ENCODE measurements at places on chromosomes 1 and 21.

- no peak for DNase-seq
These were observed 20.7 kb upstream of the KCNA2 start for GRCh38 chr1:110626889-110627288.

DNA sequence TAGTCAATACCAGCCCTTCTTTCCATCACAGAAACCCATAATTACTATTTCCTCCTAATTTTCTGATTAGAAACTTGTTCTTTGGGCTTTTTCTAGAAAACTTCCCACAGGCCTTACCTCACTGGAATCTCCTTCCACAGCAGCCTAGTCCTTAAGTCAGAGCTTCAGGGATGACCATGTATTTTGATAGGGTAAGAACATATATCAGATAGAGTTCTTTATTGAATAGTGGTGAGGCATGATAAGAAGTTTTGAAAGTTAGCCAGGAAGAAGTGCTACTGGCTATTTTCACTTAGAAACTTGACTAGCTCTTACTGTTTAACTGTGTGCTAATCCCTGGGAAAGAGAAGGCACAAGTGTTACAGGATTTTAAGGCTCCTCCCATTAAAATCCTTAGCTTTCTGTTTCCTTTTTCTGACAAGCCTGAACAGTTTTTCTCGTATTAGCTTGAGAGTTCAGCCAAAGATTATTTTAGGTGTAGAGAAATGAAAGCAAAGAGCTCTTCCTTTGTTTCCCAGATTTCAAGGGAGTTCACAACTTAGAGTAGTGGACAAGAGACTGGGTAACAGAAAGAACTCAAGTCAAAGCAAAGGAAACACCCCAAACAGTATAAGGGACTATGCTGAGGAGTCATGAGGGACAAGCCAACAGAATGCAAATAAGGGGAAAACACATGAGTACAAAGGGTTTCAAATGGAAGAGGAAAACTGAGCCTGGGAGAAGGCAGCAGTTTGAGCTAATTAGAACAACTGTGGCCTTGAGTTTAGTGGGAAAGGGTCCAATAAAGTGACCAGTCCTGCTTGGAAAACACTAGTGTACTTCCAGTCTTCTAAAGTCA is 37.2 kb upstream of the AIM2 start:
- no peak for DNase-seq

DNA sequence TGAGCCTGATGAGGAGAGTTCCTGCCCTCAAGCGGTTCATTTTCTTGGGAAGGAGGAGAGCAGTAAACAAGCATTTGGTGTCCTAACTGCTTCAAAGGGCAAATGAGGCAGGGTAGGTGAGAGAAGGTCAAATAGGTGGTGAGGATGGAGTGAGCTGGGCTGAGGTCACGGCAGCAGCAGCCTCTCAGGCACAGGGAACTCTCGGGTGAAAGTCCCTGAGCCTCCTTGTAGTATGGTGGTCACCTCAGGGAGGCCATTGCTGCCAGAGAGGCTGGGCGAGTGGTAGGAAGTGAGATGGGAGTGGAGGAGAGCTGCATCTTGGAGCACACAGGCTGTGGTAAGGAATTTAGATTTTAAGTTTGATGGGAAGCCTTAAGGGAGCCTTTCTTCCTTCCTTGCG is 4.0 kb downstream of the ADARB1 start:
- no peak for DNase-seq

GRCh38 chr1:37167479-37167878 is 133.2 kb upstream of the GRIK3 start:
- DNase-seq = no peak

DNA sequence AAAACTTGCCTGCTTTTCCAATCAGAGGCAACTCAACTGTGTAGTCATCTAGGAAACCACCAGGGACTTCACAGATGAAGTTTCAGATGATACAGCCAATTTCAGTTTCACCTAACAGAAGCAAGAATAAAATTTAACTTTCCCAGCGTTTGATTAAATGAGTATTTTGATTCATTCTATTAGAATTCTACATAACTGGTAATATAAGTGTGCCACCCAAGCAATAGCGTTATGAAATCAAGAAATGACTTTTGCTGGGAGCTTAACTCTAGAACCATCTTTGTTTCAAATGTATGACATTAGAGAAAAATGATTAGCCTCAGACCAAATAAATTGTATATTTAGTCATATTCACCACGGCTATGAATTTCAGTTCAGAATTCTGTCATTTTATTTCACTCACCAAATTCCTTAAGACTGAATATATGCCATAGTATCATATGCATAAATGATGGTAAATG is 239.3 kb downstream of the NRIP1 start:
- DNase-seq = no peak

DNA sequence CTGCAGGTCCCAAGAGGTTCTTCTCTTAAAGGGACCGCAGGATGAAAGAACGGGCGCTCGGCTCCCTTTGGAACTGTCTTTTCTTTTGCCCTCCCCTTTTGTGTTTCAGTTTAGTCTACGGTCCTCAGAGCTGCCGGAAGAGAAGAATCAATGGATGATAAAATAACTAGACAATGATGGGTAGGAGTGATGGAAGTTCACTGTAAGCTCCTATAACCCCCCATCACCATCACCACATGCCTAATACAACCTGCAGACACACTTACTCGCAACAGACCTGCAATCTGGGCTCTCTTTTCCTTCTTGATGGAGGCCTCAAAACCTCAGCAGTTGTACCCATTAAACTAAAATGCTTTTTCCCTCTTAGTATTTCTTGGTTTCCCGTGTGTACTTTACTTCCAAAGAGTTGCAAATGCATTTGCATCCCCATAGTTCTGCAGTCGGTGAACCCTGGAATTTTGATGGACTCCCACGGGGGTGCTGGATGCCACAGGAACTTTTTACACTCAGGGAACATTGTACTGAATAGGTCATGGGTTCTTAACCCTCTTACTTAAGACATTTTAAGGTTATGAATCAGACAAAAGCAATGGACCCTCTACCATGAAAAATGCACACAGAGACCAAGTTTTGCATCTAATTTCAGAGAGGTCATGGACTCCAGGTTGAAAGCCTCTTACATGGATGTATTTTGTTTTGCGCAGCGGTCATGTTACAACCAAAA is 633 bp upstream of the RFX5 start:
- DNase-seq = no peak

DNA sequence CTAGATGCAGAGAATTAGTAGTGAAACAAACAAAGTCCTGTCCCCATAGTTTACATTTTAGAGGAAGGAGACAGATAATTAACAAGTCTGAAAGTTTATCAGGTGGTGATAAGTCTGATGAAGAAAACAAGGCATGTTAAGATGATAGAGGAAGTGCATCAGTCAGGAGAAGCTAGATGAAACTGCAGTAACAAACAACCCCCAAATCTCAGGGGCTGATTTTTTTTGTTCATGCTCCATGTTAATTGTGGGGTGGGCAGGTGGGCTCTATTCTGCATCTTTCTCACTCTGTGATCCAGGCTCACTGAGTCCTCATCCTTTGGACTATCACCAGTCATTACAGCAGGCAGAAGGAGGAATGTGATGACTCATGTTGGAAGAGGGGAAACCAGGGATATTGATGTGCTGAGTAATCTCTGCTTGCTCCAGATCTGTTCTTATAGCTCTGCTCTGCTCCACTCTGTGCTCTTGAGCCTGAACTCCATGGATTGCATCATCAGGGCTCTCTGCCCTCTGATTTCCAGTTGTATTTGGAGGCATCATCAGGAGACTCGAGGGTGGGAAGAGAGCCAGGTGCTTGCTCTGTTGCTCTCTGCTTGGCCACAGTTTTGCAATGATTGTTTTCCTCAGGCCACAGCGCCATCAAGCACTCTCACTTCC is 166.9 kb downstream of the IER5 start:
- no peak for DNase-seq

- DNase-seq = no peak
These were observed 330.1 kb downstream of the PLPP3 start for GRCh38 chr1:56249234-56249633.

DNA sequence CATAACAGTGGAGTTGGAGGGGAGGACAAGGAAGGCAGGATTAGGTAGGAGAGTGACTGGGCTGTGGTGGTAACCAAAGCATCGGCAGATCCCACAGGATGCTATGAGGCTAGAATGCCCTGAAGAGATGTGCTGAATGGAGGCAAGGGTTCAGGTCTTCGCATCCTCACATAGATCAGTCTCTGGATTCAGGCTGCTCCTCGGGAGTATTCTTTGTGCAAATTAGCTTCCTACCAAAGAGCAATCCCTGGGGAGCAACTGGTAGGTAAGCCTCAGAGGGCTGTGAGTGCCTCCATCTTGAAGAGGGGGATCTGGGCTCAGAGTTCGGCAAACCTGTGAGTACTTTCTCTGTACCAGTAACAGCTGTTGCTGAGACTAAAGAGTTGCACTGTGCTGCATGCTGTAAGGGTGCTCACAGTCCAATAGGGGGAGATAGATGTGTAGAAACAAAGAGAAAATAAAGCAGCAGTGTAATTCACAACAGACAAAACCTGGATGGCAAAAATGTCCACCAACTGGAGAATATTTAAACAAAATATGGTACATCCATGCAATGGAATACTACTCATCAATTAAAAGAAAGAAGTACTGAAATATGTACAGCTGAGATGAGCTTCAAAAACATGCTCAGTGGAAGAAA is 322.4 kb upstream of the DEPDC1 start:
- no peak for DNase-seq

GRCh38 chr1:51623450-51623849 is 6.6 kb downstream of the OSBPL9 start:
- DNase-seq = no peak

DNA sequence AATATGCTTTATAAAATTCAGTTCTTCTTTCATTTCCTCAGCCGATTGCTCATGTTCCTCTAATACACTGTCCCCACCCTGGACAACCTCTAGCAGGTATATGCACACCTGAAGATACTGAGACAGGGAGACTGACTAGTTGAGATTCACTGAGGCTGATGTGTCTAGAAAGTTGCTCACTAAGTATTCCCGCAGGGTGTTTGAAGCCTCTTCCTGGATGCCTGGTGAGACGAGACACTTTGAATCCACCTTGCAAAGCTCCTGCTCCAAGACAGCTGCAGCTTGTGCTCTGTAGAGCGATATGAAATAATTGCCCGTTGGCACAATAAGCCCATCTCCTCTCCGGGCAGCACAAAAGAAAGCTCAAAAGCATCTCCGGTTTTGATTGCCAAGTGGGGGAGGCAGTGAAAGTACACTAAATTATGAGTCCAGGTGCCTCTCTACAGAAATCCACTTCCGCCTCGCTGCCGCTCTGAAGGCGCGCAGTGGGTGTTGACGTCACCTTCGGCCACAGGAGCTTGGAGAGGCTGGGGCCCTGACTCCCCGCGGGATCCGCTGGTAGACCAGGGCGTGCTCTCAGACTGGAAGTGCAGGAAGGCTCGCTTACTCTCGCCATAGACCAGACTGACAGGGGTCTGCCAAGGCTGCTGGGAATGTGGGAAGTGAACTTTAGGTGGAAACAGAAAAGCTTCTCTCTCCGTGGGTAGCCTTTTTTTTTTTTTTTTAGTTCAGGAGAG is 46.3 kb downstream of the GPA33 start:
- DNase-seq = peak; percentile 54

DNA sequence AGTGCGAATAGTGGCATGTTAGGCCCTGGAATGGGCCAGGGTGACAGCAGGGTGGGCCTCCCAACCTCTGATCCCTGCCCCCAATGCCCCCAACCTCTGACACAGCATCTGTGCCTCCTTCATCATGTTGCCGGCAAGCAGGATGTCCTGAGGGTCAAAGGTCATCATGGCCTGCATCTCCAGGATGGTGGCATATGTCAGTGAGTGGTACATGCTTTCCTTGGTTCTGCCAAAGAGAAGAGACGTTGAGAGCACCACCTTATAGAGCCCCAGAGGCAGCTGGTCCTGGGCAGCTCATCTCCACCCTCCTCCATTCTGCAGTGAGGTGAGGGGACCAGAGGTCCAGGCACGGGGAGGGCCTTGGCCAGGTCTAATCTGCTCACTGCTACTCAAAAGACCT is 17.6 kb downstream of the TTC39A start:
- no peak for DNase-seq

- no peak for DNase-seq
These were observed 81.4 kb upstream of the ETV3 start for GRCh38 chr1:157219600-157219999.

DNA sequence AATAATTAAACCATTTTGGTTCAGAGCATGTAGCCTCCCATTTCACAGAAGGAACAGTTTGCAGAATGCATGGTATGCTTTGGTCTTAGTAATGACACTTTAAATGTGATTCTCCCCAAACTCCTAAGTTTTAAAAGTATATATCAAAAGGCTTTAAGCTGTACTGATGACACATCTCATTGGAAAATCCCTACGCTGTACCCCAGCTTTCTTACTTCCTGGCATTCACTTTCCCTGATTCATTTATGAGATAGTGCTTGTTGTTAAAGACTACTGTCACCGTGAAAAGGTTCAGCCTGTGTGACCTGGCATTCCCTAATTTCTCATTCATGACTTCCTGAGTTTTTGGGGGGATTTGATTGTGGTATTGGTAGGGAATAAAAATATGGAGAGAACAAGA is 53.4 kb downstream of the MPZL1 start:
- DNase-seq = no peak

GRCh38 chr1:8026976-8027747 is 1.1 kb upstream of the ERRFI1 start:
- no peak for DNase-seq

- DNase-seq = no peak
These were observed 30.3 kb downstream of the TEX35 start for GRCh38 chr1:178543290-178543607.

DNA sequence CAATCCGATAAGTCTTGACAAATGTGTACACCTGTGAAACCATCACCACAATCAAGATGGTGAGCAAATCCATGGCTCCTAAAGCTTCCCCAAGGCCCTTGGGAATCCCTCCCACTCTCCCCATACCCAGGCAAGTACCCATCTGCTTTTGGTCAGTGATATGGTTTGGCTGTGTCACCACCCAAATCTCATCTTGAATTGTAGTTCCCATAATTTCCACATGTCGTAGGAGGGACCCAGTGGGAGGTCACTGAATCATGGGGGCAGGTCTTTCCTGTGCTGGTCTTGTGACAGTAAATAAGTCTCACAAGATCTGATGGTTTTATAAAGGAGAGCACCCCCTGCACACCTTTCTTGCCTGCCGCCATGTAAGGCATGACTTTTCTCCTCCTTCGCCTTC is 14.6 kb upstream of the GUCA2B start:
- no peak for DNase-seq

GRCh38 chr1:17594026-17594425 is 54.5 kb downstream of the ARHGEF10L start:
- no peak for DNase-seq

DNA sequence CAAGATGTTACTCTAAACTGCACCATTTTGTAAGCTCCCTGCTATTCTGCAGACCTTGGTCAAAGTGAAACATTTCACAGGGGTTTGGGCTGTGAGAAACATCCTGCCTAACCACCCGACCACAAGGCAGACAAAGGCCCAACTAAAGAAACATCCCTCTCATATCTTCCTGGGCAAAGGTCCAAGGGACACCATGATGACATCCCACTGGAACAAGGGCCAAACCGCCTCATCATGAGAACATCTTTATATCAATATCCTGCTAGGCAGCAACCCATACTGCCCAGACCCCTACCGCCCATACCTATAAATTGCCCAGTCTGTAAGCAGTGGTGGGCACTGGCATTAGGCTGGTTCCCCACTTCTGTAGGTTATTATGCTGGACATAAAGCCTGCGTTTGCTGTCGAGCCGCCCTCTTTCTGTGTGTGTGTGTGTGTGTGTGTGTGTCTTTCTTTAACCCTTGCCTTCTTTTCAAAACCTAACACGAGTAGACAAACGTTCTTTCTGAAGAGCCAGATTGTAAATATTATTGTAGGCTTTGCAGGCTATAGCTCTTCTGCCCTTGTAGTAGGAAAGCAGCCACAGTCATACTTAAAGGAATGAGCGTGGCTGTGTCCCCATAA is 1.0 kb upstream of the PPIE start:
- DNase-seq = no peak

Measured in activated CD4-positive, alpha-beta T cell treated with anti-CD3 and anti-CD28 coated beads for 4 hours (primary cell).